Fibroblast of the conjunctiva (primary cell): ENCODE measurements at places on chromosomes 5 and 9.

GRCh38 chr5:6736524-6737042 lies 23.4 kb downstream of the TENT4A start:
- no peak for DNase-seq

DNA sequence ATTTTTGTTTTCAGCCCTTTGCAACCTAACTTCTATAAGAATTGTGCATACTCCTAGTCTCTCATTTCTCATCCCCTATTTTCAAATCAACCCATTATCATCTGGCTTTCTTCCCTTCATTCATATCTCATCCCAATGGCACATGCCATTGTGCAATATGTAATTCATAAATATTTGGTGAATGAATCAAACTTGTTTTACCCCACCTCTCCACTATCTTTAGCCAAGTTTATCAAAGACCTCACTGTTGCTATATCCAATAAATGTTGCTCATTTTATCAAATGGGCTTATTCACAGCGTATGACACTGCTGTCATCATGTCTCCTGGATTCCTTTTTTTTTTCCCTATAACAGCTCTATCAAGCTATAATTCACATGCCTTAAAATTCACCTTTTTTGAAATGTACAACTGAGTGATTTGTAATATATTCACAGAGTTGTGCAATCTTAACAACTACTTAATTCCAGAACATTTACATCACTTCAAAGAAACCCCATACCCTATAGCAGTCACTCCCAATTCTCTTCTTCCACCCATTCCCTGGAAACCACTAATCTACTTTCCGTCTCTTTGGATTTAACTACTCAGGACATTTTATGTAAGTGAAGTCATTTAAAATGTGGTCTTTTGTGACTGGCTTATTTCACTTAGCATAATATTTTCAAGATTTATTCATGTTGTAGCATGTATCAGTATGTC lies 214.4 kb upstream of the PAPPA start:
- peak; percentile 75 for DNase-seq

DNA sequence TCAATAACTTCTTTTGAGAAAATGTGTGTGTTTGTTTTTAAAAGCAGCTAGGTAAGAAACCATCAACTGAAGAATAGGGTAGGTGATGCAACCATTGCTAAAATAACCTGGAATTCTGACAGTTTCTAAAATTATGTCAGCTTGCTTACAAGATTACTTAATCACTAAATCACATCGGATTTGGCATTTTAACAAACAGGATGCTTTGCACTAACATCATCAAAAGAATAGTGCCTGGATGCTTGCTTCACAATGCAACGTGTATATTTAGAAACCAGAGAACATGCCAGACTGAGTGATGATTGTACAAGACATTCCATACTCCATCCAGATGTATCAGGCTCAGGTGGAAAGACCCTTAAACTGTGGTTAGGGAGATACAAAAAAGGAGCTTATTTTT lies 43.9 kb downstream of the PAM start:
- no peak for DNase-seq

GRCh38 chr9:123863164-123863855 lies 66.6 kb downstream of the DENND1A start:
- peak; percentile 53 for DNase-seq

DNA sequence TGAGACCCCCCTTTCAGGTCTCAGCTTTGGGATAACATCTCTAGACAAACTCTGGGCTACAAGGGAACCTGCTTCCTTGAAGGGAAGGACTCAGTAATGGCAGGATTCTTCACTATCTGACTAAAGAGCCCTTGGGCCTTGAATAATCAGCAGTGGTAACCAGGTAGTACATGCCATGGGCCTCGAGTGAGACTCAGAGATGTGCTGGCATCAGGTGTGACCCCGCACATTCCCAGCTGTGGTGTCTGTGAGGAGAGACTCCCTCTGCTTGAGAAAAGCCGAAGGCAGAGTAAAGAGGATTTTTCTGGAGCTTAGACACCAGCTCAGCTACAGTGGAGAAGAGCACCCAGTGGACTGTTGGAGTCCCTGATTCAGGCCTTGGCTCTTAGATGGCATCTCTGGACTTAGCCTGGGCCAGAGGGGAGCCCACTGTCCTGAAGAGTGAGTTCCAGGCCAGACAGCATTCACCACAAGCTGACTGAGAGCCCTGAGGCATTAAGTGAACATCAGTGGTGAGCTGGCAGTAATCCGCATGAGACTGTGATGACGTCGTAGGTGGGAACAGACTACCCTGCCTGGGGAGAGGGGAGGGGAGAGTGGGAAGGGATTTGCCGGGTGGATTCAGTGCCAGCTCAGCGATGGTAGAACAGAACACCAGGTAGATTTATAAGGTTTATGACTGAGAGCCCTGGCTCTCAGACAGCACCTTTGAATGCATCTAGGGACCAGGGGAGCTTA lies 5.3 kb upstream of the ZNF782 start:
- peak; percentile 9 for DNase-seq

DNA sequence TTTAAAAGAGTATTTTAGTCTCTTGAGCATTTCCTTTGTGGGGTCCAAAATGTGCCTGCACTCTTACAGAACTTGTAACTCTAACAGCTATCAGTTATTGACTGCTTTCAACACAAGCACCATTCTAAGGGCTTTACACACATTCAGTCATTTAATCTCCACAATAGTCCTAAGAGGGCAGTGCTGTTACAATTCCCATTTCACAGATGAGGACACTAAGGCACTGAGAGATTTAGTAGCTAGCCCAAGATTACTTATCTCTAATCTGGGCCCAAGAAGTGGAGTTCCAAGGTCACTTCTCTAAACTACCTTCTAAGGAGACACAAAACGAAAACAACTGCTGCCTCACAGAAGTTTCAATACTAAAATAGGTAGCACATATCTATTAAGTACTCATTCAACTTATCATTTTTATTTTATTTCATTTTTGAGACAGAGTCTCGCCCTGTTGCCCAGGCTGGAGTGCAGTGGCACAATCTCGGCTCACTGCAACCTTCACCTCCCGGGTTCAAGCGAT lies 275.2 kb downstream of the CWC27 start:
- DNase-seq, result no peak

- no peak for DNase-seq
Measured at GRCh38 chr5:135541807-135542502, 6.2 kb upstream of the NEUROG1 start.

DNA sequence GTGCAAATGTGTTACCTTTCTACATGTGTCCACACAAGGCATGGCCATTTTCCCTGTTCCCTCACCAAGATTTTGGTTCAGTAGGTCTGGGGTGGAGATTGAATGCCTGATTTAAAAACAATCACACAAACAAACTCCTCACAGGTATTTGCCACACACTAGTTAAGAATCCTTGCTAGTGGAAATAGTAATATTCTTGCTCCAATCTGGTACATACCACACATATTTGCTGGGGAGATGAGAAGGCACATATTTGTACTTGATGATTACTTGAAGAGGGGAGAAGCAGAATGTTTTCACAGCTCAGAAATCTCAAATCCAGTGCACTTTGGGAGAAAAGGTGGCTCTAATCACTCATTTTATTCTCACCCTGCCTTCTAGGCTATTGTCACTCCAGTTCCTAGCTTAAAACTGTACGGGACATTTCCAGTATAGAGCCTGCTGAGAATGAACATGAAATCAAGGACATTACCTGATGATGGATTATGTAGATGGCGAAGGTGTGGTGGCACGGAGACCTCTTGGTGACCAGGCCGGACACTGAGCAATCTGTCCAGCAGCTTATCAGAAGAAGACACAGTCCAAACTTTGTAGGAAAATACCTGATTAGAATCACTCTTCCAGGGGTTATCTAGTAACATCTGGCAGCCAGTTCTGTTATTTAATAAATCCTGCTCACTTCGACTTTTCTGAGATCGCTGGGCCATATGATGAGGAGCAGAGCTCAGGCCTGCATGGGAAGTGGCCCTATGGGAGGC lies 116.1 kb upstream of the IL6ST start:
- no peak for DNase-seq

- no peak for DNase-seq
Measured at GRCh38 chr9:108845947-108846346, 9.8 kb downstream of the ACTL7B start.

DNA sequence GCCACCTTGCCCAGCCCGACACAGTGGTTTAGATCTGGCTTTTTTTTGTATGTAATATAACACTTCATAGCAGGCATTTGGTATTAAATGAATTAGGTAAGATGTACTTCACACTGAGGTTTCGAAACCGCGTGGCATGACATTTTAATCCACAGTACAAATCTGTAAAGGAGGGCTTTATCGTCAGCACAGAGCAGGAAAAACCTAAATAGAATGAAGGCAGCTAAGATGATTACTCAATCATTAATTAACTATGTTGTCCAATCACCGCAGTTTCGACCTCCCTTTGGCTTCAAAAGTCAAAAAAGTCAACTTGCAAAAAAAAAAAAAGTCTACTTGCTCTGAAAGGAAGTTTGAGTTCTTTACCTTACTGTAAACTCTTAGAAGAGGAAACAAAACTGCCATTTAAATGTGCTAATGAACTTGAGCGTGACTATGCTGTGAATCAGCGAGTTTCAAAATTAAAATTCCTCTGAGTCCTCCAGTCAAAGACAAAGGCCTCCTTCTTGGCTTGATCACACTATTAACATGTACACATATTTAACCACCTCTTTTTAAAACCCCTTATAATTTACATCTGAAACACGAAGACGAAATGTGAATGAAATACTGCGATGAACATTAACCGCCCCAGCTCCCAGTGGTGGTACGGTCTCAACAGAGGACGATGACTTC lies 698 bp upstream of the SEC24A start:
- DNase-seq, result no peak

- DNase-seq, result no peak
Measured at GRCh38 chr9:75672478-75672877, 218.0 kb upstream of the PCSK5 start.

GRCh38 chr9:135657416-135657815 lies 5.7 kb upstream of the LCN9 start:
- no peak for DNase-seq

- DNase-seq, result no peak
Measured at GRCh38 chr5:154791535-154791934, 36.4 kb downstream of the LARP1 start.

DNA sequence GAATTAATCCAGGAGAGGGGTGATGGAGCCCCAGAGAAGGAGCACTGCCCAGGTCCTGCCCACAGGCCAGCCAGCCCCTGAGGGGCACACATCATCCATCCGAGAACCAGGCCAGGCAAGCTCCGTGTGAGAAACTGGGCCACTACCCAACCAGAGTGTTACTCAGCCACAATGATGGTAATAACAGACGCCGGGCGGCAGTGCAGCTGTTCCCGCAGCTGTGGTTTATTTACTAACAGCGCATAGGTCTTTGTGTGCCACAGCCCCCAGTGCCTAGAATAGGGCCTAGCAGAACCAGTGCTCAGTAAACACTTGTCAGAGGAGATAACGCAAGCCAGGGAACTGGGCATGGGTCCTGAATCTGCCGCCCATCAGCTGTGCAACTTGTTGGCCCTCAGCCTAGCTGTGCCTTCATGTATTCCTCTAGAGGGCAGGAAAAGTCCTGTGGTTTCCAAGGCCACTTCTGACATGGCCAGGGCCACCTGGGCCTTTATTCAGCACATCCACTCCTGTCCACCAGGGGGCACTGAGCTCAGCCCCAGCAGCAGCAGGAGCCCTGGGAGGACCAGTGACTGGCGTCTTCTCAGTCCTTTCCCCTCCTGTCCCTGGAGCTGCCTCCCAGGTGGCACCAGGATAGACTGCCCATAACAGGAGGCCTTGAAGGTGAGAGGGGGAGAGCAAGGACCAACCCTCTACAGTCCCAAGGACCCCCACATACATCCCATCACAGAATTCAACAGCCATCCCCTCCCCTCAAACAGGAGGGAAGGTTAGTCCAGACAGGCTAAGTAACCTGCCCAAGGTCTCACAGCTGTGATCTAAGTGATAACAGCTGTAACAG lies 2.1 kb downstream of the MXD3 start:
- peak; percentile 45 for DNase-seq

DNA sequence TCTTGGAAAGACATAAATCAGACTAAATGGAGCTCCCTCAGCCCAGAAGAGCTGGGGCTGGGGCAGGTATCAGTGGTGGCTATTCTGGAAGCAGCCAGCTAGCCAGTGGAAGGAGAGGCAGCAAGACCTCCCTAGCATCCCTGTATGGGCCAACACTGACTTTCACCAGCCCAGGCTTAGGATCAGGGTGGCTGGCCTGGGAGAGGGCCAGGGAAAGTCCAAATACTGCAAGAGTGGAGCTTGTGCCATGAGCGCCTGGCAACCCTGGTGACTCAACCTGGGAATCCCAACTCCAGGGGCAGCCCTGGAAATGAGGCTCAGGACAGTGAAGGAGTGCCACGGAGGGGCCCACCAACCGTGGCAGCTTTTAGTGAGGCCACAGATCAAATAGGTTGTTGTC lies 7.6 kb upstream of the IRF1 start:
- DNase-seq, result no peak

DNA sequence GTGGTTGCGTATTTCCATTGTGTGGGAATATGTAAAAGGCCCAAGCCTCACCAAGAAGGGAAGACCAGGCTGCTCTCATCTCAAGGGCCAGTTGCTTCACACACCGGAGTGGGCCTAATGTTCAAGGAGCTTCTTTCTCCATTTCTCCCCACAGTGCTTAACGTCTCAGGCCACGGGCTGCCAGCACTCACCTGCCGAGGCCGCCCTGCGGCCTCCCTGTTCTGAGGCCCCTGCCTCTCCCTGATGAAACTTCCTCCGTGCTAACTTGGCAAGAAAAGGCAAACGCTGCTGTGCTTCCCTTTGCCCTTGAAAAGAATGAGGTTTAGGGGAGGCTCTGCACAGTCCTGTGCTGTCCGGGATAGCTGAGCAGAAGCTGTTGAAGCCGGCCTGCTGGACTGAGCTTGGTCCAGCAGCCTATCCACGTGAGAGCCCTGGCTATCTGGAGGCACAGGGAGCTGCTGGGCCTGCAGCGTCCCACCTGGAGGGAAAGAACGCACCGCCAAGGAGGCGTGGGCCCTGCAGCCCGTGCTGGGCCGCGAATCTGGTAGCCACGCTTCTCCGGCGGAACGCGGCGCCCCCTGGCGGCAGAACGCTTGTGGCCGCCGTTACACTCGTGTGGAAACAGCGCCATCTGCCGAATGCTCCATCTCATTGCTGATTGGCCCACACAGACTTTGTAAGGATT lies 73.5 kb upstream of the PRSS3 start:
- DNase-seq, result peak; percentile 59

DNA sequence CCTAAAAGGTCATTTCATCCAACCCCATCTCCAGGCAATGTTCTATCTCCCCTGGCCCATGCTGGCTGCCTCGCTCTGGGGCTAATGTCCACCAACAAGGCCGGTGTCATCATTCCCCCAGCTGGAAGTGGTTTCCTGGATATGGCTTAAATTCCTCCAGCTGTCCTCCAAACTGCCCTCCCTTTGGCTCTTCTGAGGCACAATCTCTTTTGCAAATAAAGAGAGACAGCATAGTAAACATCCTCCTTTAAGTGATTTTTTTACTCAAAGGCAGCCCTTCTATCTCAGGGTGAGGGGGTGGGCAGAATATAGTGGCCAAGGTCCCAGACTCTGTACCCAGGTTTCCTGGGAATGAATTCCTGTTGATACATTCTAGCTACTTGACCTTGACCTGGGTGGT lies 117.4 kb upstream of the PANK3 start:
- DNase-seq, result no peak

- DNase-seq, result no peak
Measured at GRCh38 chr5:99773290-99773689, 761.9 kb upstream of the FAM174A start.
